ENCODE measurements at places on chromosomes 1 and 21.

DNA sequence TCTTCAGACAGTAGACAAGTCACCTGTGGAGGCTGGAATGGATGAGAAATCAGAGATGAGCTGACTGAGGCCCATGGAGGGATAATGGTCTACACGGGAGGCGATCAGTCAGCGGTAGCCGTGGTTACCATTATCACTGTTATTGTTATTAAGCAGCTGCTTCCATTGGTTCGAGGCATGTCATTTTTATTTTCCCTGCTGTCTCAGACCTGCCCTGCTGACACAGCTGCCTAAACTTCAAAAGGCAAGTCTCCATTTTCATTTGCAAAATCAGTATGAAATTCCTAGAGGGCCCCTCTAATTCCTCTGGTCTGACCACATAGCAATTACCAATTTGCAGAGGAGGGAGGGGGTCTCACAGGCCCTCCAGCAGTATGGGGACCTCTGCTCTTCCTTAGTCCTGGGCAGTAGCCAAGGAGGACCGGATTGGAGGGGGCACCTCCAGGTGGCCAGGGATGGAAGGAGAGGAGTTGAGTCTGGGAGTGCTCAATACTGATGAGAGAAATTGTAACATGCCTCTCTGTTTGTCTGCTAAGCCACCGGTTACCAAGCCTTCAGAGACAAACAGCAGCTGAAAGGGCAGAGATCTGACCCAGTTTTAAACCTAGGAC is 184.2 kb downstream of the TRABD2B start:
- no peak for DNase-seq

DNA sequence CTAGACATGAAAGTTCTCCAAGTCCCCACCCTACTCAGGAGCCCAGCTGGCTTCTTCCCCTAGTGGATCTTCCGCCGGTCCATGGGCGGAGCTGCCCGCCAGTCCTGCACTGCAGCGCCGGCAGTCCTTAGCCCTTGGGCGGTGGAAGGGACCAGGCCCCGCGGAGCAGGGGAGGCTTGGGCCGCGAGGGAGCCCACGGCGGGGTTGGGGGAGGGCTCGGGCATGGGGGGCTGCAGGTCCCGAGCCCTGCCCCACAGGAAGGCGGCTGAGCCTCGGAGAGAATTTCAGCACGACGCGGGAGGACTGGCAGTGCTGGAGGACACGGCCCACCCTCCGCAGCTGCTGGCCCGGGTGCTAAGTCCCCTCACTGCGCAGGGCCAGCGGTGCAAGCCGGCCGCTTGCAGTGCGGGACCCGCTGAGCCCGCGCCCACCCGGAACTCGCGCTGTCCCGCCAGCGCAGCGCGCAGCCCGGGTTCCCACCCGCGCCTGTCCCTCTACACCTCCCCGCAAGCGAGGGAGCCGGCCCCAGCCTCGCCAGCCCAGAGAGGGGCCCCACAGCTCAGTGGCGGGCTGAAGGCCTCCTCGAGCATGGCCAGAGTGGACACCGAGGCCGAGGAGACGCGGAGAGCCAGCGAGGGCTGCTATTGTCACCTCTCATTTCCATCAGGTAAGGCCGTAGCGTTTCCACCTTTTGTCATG is 1398.6 kb downstream of the MRPL39 start:
- no peak for DNase-seq

GRCh38 chr1:42282024-42282579 is 52.9 kb downstream of the FOXJ3 start:
- peak; percentile 38 for DNase-seq

- DNase-seq = no peak
Observed at GRCh38 chr1:220726634-220727033, 21.5 kb upstream of the MTARC2 start.

GRCh38 chr1:37415611-37416244 is 58.7 kb upstream of the ZC3H12A start:
- no peak for DNase-seq

- DNase-seq = no peak
Observed at GRCh38 chr21:41445465-41445862, 19.4 kb downstream of the MX1 start.

- DNase-seq = peak; percentile 18
Observed at GRCh38 chr1:209761011-209761635, 5.3 kb downstream of the TRAF3IP3 start.

DNA sequence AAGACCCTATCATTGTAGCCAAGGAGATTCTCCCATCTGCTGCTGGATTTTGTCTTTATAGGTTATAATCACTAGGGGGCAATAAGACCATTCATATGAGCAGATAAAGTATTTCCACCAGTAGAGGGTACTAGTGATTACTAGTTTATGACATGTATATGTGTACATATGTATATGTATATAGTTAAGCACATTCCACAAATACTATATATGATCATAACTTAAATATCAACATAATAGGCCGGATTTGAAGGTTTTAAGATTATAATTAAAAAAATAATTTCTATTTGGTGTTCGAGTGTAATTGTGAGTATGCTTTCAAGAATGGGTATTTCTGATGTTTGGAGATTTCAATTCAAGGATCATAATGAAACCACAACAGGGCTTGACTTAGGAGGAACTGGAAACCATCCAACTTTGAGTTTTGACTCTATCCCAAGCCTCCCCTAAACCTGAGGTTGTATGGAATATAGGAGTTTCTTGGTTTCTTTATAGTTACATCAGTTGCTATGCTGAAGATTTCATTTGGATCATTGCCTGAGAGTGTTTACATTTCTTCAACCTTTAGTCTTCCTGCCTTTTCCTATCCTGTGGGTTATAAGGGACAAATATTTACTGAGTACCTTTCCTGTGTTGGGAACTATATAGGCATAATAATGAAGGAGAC is 16.9 kb downstream of the TCEANC2 start:
- peak; percentile 65 for DNase-seq

DNA sequence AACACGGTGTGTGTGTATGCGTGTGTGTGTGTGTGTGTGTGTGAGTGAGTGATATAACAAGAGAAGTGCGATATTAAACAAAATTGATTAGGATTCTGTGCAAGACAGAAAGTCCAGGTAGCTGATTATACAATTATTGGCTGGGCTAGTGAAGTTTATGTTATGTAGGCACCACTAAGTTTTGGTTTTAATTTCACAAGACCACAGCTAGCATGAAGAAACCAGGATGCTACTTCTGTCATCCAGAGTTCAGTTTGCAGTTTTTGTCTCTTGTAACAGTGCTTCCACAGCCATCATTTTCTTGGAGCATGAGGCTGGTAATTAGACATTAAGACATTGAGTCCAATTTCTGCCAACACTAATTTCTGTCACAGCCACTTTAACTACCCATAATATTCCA is 1590.2 kb upstream of the B3GALT2 start:
- DNase-seq = no peak

- no peak for DNase-seq
Observed at GRCh38 chr1:185200889-185201288, 43.9 kb downstream of the SWT1 start.

- DNase-seq = no peak
Observed at GRCh38 chr1:40003156-40004093, 37.1 kb upstream of the CAP1 start.

DNA sequence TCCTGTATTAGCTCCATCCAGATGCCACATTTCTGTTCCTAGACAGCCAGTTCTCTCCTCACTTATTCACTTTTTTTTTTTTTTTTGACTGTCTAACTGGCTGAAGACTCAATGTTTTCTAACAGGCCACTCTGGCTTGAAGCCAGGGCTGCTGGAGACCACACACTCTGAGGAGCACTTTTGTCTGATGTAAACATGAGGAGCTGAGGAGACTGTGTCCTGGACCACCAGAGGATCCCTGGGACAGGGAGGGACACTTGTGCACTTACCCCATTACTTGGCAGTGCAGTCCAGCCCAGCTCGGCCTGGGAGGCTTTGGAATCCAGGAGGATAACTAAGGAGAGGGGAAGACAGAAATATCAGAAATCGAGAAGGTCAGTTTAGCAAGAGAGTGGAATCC is 2.4 kb downstream of the EPHA10 start:
- no peak for DNase-seq

DNA sequence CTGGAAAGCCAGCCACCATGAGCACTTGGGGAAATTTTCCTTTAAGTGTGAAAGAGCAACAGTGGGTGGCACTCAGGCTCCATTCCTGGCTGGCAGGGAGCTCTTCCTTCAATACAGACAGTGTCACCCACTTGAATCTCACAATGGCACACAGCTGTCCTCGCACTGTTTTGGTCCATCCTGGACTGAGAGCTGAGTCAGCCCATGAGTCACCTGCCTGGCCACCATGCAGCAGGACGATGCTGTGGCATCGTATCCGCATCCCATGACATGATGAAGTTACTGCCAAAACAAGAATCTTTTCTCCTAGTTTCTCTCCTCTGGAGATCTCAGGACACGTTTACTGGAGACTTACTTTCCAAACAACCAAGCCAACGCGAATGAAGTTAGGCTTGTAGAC is 6.0 kb downstream of the TMPRSS2 start:
- DNase-seq = no peak

DNA sequence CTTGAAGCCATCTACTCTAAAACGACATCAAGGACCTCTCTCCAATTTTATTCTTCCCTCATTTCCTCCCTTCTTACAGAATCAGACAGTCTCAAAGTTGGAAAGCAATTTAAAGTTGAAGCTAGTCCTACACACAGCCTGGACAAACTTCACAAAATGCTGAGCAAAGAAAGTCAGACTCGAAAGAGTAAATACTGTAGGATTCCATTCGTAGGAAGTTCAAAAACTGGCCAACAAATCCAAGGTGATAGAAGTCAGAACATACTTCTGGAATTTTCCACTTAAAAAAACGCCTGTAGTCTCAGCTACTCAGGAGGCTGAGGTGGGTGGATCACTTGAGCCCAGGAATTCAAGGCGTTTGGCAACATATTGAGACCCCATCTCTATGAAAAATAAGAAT is 19.6 kb downstream of the SYF2 start:
- no peak for DNase-seq

GRCh38 chr1:87428883-87429282 is 100.2 kb downstream of the LMO4 start:
- DNase-seq = no peak

GRCh38 chr1:235533476-235534168 is 29.4 kb upstream of the B3GALNT2 start:
- peak; percentile 15 for DNase-seq

- DNase-seq = no peak
Observed at GRCh38 chr1:18634276-18634675, 3.6 kb downstream of the PAX7 start.

DNA sequence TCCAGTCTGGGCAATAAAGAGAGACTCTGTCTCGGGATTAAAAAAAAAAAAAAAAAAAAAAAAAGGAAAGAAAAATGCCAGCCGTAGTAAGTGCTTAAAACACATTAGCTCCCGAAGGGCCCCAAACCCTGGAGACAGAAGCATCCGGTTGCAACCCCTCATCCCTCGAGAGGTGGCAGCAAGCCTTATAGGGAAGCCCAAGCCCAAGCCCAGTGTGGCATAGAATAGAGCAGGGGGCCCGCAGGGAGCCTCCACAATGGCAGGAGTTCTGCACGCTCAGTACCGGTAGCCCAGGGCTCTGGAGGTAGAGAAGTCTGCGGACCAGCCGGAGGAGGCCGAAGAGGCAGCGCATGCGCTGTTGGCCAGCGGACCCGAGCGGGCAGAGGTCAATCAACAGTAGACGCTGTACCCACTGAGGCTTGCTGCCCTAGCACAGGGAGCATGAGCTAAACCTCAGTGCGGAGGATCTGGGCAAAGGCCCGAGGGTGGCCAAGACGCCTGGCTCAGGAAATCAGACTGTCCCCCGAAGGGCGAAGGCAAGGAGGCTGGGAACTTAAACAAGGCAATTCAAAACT is 34.1 kb upstream of the C1orf198 start:
- DNase-seq = no peak

DNA sequence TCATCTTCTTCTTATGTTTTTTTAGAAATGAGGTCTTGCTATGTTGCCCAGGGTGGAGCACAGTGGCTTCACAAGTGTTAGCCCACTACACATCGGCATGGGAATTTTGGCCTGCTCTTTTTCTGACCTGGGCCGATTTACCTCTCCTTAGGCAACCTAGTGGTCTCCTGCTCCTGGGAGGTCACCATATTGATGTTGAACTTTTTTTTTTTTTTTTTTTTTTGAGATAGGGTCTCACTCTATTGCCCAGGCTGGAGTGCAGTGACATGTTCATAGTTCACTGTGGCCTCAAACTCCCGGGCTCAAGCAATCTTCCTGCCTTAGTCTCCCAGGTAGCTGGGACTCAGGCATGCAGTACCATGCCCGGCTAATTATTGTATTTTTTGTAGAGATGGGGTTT is 7.5 kb downstream of the AK2 start:
- DNase-seq = no peak

- peak; percentile 49 for DNase-seq
Observed at GRCh38 chr1:60969971-60970509, 112.3 kb upstream of the NFIA start.

- no peak for DNase-seq
Observed at GRCh38 chr1:11156963-11157362, 32.2 kb upstream of the ANGPTL7 start.

GRCh38 chr1:221344693-221345092 is 397.2 kb downstream of the DUSP10 start:
- peak; percentile 73 for DNase-seq

- no peak for DNase-seq
Observed at GRCh38 chr21:17901458-17902079, 82.4 kb upstream of the C21orf91 start.

GRCh38 chr1:17207046-17207445 is 2.1 kb downstream of the PADI1 start:
- no peak for DNase-seq

DNA sequence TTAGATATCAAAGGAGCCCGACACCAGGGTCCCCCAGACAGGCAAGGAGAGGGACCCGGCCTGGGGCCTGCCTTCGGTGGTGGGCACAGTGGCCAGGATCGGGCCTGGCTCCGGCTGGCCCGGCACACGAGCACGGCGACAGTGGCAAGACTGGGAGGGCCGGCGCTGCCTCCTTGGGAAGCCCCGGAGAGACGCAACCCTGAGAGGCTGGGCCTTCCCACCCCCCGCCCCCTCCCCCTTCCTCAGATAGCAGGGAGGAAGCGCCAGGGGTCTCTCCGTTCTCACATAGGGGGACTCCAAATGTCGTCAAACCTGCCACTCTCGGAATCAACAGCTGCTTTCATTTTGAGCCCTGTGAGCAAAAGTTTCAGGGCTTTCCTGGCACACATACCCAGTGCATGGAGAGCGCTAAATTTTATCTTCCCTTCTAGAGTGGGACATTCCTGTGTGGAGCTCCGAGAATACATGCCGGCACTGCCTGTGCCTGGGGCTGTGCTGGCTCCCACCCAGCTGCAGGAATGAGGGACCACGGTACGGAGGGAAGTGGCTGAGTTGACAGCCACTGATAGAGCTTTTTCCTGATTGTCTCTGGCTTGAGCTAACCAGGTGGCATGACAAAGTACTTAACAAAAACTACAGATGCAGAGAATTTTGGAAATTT is 62.4 kb downstream of the CD247 start:
- DNase-seq = peak; percentile 3

DNA sequence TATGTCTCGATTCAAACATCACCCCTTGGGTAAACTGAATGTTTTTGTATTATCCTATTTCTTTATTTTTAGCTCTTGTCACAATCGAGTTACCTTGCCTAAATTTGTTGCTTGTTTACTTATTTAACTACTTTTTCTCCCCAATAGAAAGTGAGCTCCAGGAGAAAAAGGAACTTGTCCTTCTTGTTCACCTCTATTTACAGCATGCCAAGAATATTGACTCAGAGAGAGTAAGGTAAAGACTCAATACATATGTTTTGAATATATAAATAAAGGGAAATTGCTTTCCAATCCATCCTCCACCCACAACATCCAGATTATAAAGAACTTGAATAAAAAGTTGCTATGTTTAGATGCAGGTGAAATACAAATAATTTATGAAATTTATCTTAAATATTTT is 107.3 kb upstream of the PDC start:
- no peak for DNase-seq

All from fibroblast of skin of back (primary cell).